ENCODE measurements at places on chromosomes 3 and 15.

GRCh38 chr3:152910966-152911365, 76.0 kb downstream of the P2RY1 start:
- no peak for DNase-seq

DNA sequence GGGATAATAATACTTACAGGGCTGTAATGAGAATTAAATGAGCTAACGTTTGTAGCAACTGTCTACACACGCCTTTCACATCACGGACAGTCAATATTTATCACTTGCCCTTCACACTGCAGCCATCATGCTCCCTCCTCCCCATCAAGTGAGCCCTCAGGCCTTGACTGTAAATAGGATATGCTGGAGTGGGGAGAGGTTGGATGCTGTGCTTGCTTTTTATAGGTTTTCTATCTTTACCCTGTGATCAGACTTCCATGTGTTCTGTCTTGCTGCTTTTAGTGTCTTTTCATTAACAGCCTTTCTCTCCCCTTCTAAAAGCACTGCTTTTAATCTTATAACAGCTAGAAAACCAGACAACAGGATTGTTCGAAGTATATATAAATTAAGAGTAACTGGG, 12.8 kb upstream of the MAGEF1 start:
- no peak for DNase-seq

DNA sequence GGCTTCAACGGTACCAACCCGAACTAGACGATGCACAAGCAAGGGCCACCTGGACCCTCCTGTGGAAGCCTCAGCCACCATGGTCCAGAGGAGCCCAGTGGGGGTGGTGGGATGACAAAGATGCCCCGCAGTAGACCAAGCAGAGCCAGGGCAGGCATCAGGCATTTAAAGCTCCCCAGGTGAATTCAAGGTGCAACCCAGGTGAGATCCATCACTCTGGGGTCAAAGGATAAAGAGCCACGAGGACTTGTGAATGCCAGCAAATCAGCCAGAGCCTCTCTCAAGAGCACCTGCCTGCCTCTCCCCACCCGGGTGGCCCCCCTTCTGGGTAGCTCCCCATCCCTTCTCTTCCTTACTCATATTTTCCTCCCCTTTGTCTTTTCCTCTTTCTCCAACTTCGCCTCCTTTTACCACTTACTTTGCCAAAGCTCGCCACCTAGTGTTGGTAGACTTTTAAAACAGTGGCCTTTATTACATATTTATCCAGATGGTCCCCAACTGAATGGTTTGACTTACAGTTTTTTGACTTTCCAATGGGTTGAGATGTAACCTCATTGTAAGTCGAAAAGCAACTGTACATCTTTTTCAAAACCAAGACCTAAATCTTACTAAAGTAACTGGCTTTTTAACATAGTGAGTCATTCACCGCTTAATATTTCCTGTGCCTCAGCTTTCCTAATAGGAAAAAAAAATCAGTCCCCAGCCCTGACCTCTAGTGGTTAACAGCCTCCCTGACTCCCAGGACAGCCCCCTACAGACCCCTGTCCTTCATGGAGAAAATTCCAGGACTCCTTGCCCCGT, 18.8 kb downstream of the PLA2G4F start:
- DNase-seq, result no peak

DNA sequence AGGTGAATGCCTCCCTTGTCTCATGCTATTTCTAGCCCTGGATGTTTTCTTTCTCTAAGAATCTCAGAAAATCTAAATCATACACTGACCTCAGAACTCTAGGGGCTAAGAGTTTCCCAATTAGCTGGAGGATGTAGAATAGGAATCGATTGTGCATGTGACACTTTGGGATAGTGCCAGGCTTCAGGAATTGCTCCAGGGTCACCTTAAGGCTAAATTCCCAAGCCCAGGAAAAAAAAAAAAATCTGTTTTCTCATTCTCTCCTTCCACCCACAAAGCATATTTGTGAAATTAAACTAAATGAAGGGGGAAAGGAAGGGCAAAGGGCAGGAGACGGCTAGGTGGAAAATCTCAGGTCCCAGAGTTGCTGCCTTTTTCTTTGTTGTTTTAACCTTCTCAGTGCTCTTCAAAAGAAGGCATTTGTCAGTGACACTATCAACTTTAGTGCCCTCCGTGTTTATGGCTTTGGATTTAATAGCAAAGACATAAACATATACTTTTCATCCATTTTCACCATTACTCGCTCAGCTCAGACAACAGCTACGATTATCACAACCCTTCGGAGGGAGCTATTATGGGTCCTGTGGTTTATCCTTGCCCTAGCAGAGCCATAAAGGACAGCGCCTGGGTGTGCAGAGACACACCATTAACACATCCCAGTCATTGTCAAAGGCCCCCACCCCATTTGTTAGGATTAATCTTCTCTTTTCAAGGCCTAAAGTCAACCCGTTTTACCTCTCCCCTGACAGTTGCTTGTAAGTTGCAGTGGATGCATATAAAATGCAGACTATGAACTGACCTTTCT, 271.7 kb downstream of the PDZRN3 start:
- no peak for DNase-seq

DNA sequence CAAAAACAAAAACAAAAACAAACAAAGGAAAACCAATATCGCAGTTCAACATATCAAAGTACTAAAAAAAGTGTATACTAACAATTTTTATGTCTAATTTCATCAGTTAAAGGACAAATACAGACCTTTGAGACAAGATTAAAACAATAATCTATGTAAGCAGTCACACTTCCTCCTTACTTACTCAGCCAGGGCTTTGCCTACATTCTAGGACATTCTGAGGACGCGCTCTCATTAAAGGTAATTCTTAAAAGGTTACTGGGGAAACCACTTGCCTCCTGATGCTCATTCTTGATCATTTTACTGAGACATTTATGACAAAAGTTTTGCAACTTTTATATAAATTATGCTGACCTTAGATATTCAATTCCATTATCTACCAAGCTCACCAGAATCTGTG, 93.4 kb downstream of the CBLB start:
- no peak for DNase-seq

GRCh38 chr3:170808041-170808440, 62.0 kb downstream of the RPL22L1 start:
- no peak for DNase-seq

GRCh38 chr3:129836381-129837064, 57.0 kb downstream of the TMCC1 start:
- no peak for DNase-seq

GRCh38 chr3:27960133-27960532, 238.0 kb upstream of the EOMES start:
- DNase-seq, result no peak

- DNase-seq, result no peak
These were observed 18.1 kb upstream of the KPNA4 start for GRCh38 chr3:160583451-160583850.

GRCh38 chr3:106065831-106066230, 197.0 kb upstream of the CBLB start:
- no peak for DNase-seq

- DNase-seq, result no peak
These were observed 67.6 kb downstream of the PYDC2 start for GRCh38 chr3:191528589-191528988.

GRCh38 chr3:171622126-171622525, 161.9 kb upstream of the TNIK start:
- DNase-seq, result no peak

DNA sequence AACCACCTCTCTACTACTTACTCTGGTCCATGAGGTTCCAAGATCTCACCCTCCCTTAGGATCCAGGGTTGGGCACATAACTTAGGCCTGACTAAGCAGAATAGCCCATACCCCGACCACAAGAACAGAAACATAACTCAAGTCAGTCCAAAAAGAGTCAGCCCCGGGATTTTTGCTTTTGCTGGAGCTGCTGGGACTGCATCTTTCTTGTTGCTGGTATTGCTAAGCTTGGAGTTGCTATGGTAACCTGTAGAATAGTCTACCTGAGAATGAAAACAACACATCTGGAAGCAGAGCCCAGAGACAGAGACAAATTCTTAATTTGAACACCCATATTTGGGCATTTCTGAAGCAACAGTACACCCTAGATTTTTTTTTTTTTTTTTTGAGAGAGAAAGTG, 6.5 kb downstream of the RUBCN start:
- DNase-seq, result no peak

GRCh38 chr3:32430900-32431299, 39.2 kb downstream of the CMTM7 start:
- no peak for DNase-seq

- no peak for DNase-seq
These were observed 79.7 kb downstream of the LRRFIP2 start for GRCh38 chr3:37094636-37095035.

- DNase-seq, result no peak
These were observed 22.3 kb downstream of the RNU5B-1 start for GRCh38 chr15:65326818-65327217.

DNA sequence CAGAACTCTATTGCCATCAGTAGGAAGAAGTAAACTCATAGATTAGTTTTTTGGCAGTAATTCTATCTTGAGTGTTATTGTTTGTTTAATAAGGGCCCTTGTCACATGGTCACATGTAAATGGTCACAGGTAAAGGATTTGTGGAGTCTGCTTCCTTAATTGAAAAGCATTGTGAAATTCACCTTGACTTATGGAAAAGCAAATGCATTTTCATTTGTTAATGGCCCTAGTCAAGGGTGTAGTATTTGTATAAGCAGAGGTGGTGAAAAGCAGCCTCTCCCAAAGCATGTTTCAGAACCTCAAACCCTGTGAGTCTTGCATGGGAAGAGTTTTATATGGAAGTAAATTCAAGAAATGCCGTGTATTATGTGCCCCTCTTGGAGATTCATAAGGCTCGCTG, 197.5 kb upstream of the NR2E3 start:
- no peak for DNase-seq

DNA sequence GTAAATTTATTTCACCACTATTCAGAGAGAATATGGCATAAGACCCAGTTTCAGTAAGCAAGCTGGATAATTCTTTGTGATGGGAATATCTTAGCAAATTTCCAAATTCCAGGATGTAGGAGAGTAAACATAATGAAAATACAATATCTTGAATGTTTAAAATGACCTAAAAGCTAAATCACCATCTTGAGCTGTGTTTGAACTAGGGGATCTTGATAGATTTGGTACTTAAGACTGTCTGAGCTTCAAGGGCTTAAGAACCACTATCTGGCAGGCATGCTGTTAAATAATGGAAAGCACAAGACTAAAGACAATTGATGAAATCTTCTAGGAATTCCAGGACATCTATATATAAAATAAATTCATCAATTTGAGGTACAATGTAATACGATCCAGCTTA, 217.7 kb downstream of the ATP8B4 start:
- DNase-seq, result no peak

GRCh38 chr15:59260090-59260489, 53.4 kb downstream of the LDHAL6B start:
- no peak for DNase-seq

DNA sequence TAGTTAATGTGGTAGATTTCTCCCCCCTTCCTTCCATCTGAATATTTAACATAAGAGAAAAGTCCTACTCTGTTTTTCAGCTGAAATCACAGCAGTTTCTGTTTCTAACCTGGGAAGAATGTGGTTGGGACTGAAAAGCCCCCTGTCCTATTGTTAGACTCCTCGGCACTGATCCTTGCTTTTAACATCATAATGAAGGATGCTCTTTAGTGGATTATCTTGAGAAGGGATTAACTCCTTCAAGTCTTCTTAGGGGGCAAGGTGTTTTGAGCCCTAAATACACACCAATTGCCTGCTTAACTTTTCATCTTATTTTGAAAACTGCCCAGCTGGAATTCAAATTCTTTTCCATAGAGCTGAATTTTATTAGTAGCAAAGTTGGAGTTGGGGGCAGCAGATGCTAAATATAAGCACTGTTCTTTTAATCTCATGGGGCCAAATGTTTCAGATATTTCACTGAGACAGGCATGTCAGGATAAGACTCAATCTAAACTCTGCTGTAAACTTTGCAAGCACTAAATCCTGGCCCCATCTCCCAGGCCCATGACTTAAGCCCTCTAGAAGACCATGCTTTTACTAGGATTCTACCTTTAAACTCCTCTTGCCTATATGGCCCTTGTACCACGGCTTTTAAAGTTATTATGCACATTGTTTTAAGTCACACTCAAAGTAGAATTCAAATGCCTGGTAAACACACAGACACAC, 243.2 kb upstream of the NR2F2 start:
- no peak for DNase-seq

DNA sequence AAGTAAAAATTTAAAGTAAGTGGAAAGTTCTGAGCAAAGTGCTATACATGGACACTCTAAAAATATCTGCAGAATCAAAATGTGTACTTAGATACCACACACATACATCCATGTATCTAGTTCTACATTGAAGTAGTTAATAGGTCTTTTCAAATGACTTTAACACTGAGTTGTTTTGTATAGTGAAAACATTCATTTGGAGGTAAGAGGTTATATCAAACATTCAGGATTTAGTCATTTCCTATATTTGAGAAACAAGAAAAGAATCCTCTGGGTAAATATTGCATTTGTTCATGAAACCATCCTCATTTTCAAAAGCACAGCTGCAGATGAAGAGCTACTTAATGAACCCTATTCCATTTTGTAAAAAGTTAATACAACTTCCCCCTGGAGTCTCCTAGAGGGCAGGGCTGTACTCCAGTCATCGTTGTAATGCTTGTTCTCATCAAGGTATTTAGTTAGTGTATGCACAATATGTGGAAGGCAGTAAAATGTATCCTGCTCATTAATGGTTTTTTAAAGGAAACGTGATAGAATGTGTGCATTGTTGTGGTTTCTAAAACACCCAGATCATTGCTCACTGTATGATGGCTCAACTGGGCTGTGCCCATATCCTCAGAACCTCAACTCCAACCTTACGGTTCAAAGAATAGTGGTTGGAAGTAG, 26.2 kb downstream of the ARPP21 start:
- DNase-seq, result no peak

DNA sequence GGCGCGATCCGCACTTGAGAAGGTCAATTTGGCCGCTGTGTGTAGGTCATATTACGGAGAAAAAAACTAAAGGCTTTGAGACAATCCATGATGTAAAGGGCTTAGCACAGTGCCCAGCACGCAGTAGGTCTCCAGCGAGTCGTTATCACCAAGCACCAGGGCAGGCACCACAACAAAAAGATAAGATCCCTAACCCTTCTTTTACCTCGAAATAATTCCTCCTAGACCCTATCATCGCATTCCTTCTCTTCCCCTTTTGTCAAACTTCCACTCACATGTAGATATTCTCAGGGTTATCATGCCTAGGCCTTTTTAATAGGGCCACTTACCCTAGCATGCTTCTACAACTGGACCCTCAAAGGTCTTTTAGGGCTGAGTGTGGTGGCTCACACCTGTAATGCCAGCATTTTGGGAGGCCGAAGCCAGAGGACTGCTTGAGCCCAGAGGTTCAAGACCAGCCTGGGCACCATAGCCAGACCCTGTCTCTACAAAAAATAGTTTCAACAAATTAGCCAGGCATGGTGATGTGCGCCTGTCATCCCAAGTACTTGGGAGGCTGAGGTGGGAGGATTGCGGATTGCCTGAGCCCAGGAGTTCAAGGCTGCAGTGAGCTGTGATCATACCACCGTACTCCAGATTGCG, 13.5 kb downstream of the ZNF774 start:
- DNase-seq, result no peak

Measured in stimulated activated CD4-positive, alpha-beta T cell treated with anti-CD3 and anti-CD28 coated beads, Interleukin-15, amount 100 ng/mL, for 1 hour (primary cell).